Dermis blood vessel endothelial cell (primary cell): ENCODE measurements at places on chromosomes 1 and 21. TPM values are rescaled to one million over a fixed set of nuclear protein-coding genes. Genes with fewer than 3 reads are reported as not detected.

DNA sequence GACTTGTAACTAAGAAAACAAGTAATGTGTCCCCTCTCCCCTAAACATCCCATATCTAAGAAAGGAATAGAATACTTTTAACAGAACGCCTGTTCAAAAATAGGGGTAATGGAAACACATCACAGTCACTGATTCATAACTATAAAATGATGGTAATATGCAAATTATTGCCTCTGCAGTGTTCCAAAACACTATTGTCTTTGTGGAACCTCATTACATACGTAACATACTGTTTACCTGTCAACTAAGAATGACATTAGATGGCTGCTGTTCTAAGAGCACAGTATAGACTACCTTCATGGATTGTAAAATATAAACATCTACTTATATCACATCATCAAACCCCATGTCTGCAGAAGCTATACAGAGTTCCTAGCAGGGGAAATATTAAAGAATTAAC lies 3.4 kb upstream of the BCL2L15 start:
- DNase-seq: no peak

- DNase-seq: peak; percentile 84
Observed at GRCh38 chr1:208985231-208985630, 598.3 kb upstream of the CAMK1G start.

Gene OLFML3
- 7.3 and 21.5 TPM in 2 replicates for total RNA-seq

Gene ALX3
- total RNA-seq: not detected in 2 replicates

Gene TRIM46
- total RNA-seq: 4.1 and 4.7 TPM in 2 replicates

DNA sequence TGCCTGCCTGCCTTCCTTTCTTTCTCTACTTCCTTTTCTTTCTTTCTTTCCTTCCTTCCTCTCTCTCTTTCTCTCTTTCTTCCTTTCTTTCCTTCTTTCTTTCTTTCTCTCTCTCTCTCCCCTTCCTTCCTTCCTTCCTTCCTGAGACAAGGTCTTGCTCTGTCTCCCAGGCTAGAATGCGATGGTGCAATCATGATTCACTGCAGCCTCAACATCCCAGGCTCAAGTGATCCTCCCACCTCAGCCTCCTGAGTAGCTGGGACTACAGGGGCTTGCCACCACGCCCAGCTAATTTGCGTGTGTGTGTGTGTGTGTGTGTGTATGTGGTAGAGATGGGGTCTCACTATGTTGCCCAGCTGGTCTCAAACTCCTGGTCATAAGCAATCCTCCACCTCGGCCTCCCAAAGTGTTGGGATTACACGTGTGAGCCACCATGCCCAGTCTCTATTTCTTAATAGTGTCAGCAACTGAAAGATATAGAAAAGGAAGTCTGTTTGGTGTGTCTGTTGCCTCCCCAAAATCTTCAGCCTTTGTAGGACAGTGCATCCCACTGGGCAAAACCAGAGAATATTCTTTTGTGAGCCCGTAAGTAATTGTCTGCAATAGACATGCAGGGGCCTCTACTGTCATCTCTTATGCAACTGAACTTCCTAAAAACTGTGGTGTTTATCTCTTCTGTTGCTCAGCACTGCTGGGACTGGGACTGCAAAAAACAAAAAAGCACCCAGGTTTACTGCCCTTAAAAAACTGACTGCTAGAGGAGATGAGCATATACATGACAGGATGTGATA lies 20.9 kb upstream of the RAB4A start:
- DNase-seq: no peak
